ENCODE measurements at places on chromosomes 4 and X.

DNA sequence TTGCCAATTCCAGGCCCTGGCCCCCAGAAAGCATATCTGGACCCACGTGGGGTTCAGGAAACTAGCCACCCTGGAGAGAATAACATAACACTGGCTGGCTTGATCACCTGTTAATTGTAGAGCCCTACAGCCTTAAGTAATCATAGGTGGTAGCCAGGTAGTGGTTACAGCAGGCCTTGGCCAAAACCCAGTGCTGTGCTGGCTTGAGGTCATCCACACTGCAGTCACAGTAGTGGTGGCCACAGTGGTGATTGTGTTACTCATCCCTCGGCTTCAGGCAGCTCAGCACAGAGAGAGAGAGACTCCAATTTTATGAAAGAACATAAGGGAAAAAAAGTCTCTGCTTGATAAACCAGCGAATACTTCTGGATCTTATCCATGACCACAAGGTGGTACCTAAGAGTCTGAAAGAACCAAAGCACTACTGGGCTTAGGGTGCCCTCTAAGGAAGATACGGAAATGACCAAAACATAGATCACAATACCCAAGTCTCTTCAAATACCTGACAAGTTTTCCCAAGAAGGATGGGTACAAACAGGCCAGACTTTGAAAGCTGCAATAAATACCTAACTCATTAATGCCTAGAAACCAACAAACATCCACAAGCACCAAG, 46.6 kb upstream of the CDX4 start:
- no peak for DNase-seq

DNA sequence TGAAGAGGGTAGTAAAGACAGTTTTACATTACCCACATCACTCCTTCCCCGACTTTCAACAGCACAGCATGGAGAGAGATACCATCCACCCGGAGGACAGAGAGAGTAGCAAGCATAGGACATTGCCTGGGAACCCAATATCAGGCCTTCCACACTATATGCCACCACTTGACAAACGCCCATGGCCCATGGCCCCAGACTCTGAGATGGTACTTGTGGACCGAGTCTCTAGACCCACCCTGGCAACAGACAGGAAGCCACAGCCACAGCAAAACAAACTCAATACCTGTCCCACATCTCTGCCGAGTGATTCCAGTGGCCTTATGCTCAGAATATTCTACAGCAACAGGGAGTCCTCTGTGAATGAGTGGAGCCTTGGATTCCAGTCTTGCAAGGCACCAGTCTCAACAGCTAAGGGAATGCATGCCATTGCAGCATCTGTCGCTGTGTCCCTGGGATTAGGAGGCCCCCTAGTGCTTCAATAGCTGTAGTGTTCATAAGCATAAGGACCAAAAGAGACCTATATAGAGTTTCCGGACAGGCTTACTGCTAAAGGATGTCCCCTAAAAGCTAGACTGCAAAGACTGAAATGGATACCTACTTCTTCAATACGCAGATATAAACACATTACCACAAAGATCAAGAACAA, 14.7 kb upstream of the CT55 start:
- peak; percentile 22 for DNase-seq

- no peak for DNase-seq
These were observed 58.6 kb downstream of the PALLD start for GRCh38 chr4:168555437-168555836.

GRCh38 chr4:142700531-142700930, 145.6 kb downstream of the INPP4B start:
- peak; percentile 54 for DNase-seq

DNA sequence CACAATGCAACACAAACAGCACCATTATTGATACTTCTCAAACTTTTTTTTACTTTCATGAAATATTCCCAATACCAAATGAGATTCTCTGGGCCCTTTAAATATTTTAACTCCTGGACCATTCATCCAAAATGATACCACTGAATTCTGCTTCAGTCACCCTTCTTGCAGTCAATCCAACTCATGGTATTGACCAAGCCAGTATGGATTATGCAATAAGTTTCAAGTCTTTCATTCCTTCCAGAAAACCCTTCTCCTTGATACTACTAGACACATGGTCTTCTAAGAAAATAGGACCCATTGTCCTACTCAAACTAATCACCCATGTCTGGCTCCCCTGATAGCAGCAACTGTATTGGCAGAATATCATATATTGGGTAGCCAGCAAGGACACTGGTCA, 23.0 kb downstream of the ZNF721 start:
- DNase-seq = no peak

DNA sequence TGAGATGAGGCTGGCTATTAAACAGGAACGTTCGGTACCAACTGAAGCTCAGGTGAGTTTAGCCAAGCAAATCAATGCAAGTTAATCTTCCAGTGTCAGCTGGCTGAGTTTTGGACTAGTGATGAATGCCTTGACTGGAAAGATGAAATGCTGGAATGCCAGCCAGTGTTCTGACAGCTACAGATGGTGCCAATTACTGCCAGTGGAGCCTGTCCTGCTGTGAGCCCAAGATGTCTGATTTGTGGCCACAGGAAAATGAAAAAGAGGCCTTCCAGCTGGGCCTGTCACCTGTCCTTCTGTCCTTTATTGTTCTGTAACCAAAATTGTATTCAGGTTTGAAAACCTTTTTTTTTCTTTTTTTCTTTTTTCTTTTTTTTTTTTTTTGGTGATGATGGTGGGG, 223.1 kb downstream of the AFF2 start:
- no peak for DNase-seq

DNA sequence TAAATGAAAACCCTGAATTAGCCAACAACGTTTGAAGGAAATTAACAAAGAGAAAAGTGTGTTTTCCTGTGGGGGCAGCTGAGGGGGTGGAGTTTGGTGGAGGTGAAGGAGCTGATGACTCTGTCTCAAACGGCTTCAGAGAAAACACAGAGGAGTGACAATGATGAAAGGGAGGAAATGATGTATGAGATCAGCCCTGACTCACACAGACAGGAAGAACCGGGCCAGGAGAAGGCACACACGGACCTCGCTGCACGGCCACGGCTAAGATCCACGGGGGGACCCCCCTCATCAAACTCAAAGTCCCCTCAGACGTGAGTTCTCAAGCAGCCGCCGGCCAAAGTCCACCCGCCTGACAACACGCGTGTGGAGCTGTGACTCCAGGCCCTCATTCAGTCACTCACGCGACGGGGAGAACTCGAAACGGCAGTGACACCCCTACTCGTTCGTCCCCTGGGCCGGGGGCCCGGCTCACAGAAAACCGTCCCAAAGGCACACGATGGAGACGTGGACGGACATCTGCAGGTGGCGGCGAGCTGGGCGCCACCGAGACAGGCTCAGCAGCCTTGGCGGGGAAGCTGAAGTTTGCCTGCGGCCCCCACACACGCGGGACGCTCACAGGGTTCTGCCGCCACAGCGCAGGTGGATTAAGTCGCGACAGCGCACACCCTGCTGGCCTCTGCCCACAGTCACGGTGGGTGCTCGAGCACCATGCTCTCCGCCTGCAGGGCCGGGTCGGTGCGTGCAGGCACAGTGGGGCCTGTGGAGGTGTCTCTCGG, 28.8 kb downstream of the PPP2R3B start:
- peak; percentile 68 for DNase-seq

- peak; percentile 70 for DNase-seq
These were observed 104.6 kb downstream of the DTHD1 start for GRCh38 chr4:36385951-36386571.

DNA sequence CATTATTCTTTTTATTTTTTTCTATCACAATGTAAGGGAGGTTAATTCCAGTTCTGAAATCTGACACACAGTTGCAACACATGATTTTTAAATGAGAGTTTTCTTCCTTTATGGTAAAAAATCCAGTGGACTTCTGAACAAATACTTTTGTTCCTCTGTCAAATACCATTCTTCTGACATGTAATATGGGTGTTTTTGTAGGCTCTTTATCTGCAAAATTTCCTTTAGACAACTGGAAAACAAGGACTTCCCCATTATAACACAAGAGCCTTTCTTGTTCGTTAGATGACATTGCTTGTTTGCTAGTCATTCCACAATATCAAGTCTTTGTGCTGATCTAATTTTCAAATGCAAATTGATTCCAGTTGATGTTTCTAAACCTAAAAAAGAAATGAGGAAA, 7.7 kb downstream of the FANCB start:
- DNase-seq = no peak

DNA sequence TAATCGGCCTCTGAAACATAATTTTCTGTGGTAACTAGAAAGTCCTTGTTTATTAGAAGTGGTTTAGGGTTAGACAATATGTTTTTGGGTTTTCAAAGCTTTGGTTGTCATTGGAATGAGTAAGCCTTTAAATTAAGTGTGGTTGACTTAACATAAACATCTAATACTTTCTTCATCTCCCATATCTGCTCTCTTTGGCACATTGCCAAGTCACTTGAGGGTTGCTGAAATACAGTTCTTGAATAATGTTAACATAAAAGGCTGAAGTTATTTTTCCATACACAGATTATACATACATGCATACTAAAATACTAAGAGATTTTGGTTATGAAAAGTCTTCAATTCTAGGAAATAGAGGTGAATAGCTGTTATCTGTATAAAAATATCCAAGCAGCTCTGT, 241.7 kb upstream of the BMP3 start:
- DNase-seq = no peak

DNA sequence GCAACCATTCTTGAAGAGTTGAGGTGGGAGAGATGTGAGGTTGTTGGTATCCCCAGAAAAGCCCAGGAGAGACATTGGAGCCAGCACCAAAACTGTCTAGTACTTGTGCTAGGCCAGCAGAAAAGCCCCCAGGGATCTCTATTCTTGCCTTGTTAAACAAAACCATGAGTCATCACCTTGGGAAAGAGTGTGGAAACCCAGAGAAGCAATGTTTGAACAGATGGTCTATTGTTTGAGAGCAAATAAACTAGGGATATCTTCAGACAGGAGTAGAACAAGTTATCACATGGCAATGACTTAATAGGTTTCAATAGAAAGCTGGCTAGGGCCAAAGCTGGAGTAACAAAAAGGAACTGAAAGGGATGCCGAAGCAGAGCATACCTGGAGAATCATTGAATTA, 195.7 kb upstream of the CASK start:
- DNase-seq = no peak

DNA sequence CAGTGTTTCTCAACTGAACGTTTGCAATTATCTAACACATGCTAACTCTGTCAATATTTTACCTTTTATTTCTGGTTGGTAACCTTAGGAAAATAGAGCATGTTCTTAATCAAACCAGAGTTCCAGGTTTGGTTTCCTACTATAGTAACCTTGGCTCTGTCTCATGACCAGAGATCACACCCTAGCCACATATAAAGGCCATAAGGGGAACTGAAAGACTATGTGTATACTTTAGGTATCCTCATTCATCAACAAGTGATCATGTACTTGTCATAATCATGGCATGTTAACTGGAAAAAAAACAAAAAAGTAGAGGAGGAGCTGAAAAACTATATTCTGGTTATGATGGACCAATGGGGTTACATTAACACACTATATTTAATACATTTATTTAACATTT, 302.4 kb downstream of the TEX13A start:
- DNase-seq = no peak

GRCh38 chrX:149720021-149720689, 8.3 kb downstream of the MAGEA11 start:
- DNase-seq = no peak

DNA sequence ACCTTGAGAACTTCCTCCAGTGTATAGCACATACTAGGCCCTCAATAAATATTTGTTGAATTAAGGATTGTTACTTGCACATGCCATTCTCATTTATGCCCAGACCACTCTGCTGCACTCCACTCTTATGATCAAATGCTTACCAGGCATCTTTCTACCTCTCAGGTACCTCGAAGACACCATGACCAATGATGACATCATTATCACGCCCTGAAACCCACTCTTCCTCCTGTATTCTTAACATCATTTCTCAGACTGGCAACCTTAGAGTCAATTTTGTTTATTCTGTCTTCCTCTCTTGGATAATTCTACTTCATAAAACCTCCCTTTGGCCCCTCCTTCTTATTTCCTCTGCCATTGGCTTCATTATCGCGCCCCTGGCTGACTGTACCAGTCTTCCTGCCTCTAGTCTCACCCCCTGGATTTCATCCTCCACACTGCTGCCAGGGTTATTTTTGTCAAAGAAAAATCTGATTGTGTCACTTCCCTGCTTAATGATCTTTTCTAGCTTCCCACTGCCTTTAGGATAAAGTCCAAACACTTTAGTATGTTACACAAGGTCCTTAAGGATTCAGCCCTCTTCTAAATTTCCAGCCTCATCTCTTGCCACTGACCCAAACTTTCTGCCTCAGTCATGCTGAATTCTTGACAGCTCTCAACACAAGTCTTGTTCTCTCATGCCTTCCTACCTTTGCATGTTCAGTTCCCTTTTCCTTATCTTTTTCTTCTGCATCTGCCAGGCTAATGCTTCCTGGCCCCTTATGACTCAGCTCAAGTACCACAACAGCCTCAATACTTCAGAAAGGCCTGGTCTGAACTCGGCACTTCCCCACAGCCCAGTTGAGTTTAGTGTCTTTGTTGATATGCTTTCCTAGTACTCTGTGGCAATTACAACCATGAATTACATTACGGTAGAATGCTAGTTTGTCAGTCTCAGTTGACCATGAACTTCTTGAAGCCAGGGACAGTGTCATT, 45.8 kb downstream of the HDAC8 start:
- DNase-seq = no peak

- DNase-seq = no peak
These were observed 196.6 kb downstream of the ASB9 start for GRCh38 chrX:15073313-15073712.

DNA sequence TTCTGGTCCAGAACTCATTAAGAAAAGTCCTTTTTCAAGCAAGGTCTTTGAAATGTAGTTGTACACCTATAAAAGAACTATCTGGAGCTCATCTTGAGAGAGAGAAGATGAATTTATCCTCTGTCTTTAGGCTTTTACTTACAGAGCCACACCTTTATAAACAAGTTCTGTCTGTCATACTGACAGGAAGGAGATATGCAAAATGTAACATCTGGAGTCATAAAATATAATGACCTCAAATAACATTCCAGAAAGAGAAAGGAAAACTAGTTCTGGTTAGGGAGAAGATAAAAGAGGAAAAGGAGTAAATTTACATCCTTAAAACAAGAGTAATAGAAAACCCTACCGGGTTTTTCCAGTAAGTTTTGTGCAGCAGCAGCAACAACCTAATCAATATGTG, 1.3 kb downstream of the INPP4B start:
- DNase-seq = no peak

- no peak for DNase-seq
These were observed 50.8 kb downstream of the HTRA3 start for GRCh38 chr4:8320386-8320750.

DNA sequence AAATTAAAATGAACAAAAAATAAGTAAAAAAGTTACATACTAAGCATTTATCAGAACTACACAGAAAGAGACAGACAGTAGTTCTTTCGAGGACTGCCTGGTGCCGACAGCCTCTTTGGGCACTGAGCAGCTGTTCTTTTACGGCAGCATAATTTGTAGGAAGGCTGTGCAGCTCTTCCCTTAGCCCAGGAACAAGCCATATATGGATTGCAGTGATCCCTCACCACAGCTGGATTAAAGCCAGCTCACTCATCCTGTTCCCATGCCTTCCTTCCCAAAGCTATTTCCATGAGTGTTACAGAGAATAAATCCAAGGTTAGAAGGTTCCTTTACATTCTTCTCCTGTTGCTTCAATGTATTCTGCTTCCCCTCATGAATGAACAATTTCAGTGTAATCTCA, 71.7 kb downstream of the DDX60L start:
- DNase-seq = no peak

GRCh38 chr4:186932196-186932595, 208.5 kb upstream of the FAT1 start:
- no peak for DNase-seq

GRCh38 chr4:87631668-87632067, 18.4 kb upstream of the DMP1 start:
- no peak for DNase-seq

- no peak for DNase-seq
These were observed 27.5 kb downstream of the YY2 start for GRCh38 chrX:21883258-21883657.

All from CD4-positive, alpha-beta T cell treated with Interleukin-17A for 1 hour (primary cell).